ENCODE measurements at places on chromosomes 2 and 18.
A peak's percentile ranks its signal among the peaks of the same experiment; 100 is the strongest.

DNA sequence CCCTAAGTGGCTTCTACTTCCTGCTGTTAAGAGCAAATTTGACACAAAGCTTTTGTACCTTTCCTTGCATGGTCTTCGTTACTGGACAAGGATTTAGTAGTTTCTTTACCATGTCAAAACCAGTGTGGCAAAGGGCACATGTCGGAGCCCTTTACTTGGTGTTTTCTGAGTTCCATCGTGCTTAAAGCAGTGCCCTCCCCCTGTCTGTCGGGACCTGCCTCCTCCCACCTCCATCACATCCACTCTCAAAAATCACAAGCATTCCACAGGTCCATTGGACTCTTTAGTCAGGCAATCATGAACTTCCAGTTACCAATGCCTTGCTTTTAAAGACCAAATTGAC, 763 bp downstream of the CCDC141 start:
- no peak for DNase-seq

GRCh38 chr2:135327146-135327545, 203.9 kb downstream of the ZRANB3 start:
- DNase-seq = no peak

DNA sequence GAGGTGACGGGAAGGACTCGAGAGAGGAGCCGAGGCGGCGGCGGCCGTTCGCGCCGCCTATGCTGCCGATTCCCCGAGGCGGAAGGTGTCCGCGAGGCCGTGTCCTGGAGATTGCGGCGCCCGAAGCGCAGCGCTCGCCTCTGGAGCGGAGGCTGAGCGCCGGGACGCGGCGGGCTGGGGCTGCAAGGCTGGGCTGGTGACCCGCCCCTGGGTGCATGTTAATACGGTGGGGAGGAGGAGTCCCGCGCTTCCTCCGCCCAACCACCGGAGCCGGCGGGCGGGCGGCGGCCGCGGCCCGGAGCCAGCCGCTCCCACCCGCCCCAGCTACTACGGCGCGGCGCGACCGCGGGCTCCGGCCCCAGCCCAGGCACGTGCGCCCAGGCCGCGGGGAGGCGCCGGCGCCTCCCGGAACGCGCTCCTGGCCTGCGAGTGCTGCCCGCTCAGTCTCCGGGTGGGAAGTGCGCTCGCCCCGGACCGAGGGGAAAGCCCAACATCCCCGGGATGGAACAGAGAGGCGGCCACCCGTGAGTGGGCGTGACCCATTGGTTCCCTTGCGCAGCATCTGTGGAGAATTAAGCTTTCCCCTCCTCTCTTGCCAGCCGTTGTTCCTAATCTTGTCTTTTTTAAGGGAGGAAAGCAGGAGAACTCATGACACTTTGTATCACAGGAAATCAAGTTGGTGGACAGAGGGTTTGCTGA, at the start of gene DLGAP1:
DLGAP1 (minus strand) TSS at position 195 of the 699 bp plus-strand sequence.
- DNase-seq = peak; percentile 20

DNA sequence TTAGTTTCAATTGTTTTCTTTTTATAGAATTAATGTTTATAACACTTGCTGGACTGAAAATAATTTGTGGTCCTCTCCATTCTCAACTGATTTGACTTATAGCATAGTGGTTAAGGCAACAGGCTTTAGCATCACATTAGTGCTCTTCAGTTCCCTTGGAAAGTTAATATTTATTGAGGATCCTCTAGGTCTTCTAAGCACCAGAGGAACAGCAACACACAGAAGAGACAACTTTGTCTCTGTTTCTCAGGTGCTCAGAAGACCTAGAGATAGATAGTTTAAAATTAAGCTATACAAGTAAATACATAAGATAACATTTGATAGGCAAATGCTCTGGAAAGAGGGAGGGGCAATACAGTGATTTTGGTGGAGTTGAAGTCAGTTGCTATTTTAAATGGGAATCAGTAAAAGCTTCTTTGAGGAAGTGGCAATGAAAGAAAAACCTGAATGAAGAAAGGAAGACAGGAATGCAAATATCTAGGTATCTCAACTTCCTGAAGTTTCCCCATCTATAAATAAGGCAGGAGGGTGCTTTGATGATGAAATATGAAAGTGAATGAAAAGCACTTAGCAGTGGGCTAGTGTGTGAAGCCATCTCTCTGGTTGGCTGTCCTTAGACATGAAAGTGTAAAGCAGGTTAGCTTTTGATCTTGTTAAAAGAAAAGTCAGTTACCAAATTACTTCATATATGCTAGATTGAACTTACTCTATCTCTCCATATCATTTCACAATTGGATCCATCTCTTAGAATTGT, 7.9 kb downstream of the NEUROD1 start:
- no peak for DNase-seq

DNA sequence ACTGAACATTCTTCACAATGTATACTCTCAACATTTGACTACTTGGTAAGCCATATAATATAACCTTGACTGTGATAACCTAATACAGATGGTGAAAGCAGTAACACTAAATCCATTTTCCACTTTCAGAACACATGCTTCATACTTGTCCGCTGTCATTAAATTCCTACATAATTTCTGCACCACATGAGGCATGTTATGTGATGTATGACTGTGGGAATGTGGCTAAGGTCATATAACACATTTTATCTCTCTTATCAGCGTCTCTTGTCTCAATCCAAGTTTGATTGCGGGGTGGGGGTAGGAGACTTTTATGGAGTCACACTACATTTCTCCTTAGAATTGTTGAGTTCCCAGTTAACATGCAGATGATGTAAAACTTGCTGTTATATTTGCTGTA, 110.9 kb downstream of the MTCL1 start:
- DNase-seq = no peak

DNA sequence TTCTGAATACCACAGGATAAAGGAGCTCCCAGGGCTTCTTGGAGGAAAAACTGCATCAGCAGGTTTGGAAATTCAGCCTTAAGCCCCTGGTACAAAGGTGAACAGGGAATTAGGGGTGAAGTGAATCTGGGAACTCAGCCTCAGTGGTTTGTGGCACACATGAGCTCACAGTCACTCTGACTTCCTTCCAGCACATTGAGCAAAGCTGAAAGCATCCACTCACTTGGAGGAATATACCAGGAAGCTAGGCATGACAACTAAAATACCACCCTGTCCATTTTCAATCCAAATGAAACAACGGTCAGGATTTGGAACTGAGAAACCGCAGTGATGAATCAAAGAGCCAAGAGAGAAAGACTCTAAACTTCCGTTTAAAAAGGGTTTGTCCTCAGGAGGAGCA, 216.1 kb downstream of the ICOS start:
- no peak for DNase-seq

- DNase-seq = no peak
Observed at GRCh38 chr18:28136071-28136470, 40.9 kb downstream of the CDH2 start.

GRCh38 chr2:231905026-231905425, 21.2 kb downstream of the NPPC start:
- DNase-seq = no peak

DNA sequence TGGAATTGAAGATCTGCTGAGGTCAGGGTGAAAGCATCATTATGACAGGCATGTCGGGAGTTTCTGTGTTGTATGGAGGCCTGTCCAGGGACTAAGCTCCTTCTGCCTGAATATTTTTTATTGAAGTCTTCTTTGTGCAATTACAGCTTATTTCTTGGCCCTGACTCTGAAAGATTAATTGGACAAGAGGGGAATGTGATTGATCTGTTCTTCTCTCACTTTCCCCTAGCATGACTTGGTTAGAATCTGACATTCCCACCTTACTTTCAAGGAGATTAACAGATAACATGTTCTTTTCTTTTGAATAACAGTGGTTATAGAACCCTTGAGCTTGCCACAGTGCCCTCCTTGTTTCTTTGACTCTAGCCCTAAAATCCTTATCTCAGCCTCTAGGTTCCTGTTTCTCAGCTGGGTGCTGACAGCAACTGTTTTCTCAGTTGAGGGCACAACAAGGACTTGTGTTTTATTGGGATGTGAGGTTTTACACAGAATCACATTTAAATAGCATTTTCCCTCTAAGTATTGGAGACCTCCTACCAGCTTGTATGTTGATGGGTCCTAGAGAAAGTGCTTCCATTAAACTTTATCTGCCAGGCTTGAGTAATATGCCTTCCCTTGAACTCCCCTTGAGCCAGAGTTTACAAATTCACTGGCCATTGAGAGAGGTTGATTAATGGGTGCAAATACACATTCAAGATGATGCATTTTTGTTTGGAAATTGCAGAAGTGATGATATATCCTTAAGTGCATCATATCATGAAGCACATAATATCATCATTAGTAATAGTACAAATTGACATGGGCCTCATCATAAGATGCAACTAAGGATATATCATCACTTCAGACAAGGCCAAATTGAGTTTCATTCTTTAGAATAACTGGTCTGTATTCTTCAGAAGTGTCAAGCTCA, 12.5 kb downstream of the TTLL4 start:
- DNase-seq = no peak

DNA sequence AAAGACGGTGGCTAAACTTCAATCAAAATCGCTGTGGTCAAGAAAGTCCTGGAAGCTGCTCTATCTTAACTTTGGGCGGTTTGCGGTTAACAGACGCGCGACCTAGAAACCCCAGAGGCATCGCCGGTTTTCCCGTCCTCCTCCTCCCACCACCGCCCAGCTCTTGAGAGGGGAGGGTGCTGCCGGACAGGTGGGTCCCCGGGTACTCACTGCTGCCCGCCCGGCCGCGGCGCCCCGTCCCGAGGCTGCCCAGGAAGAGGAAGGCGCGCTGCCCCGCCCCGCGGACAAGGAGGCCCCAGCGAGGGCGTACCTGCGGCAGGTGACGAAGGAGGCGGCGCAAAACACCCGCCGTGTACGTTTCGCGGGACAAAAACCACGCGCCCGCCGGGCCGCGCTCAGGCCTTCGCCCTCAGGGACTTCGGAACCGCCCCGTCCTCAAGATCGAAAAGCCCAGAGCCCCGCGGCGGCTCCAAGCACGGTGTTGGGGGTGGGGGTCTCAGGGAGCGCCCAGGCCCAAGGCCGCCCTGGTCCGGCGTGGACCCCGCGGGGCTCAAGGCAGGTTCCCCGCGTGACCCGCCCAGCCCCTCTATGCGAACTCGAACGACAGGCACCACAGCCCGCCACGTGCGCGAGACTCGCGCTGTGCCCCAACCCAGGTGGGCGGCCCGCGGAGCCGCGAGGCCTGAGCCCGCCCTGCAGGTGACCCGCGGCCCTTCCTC, at the start of gene SH3YL1:
SH3YL1 (minus strand) TSS at position 259 of the 719 bp plus-strand sequence; CDS start at position 211, 48 bp downstream.
- no peak for DNase-seq

DNA sequence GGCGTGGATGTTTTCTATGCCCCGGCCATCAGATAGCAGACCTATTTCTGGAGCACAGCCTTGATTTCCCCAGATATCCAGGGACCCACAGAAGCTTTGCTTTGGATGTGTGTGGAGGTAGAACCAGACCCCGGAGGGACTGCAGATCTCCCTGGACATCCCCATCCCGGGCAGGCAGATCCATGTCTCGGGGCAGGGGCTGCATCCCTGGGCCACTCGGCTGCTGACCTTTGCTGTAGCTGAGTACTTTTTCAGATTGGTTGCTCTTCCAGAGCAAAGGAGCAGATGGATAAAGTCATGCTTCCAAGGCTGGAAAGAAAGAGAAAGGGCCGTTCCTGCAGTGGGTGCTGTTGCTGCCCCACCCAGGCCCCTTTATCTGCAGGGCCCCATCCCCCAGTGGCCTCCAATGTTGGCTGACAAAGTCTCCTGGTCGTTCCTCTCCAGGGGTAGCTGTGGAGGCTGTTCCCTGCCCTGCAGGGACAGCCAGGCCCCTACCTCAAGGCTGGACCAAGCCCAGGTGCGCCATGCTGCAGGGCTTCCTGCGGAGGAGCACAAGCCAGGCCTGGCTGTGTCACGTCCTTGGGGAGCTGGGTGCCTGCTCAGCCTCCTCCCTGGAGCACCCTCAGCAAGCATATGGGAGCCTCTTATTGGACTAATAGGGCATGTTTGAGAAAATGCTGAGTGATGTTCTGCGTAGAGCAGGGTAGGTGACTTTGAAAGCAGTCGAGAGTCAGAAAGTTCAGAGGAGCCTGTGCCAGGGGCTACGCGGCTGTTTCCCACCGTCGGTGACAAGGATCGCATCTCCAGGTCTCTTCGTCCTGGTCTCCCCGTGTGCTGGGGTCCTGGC, 68.4 kb downstream of the TPO start:
- DNase-seq = no peak

GRCh38 chr2:240990726-240991377, 7.6 kb upstream of the SNED1 start:
- DNase-seq = no peak

- DNase-seq = no peak
Observed at GRCh38 chr18:79914614-79915160, 36.8 kb downstream of the SLC66A2 start.

DNA sequence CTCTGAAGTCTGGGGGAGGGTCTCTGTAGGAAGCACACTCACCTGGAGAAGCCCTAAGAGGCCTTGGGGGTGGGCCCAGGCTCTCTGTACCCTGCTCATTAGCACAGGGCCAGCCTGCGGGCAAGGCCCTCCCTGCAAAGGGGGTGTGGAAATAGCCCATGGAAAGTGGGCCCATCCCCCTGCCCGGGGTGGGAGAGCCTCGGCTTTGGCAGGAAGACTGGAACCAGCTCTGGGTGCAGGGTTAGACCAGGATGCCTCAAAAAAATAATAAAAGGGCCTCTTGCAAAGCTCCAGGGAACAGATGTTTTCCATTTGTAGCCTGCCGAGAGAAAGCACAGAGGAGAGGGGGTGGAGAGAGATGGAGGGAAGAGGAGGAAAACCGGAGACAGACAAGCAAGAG, 98.7 kb downstream of the STPG4 start:
- no peak for DNase-seq

- DNase-seq = no peak
Observed at GRCh38 chr18:56999823-57000222, 147.1 kb upstream of the BOD1L2 start.

DNA sequence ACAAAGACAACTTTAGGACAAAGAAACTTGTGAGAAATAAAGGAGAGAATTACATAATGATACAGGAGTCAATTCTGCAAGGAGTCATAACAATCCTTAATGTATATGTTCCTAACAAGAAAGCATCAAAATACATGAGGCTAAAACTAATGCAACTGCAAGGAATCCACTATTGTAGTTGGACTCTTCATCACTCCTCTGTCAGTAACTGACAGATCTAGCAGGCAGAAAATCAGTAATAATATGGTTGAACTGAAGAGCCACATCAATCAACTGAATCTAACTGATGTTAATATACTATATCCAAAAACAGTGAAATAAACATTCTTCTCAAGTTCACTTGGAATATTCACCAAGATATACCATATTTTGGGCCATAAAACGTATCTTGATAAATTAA, 1806.4 kb upstream of the CELF4 start:
- DNase-seq = no peak

DNA sequence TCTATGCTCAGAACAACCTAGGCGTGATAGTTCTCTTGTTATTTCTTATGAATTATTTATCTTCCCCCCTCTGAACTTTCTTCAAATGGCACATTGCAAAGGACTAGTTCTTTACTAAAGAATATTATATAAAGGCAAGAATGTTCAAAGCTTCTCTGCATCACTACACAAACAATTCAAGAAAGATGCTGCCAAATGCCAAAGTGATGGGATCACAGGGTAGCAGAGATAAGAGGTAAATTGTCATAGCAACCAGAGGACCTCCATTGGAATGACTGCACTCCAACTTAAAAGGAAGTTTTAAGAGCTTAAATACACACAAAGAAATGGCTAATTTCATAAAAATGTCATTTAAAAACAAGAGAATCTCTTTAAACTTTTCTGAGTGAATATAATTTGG, 72.8 kb downstream of the AQP4 start:
- no peak for DNase-seq

Data from NCI-H1092 (cell line).